ELR (cell line): ENCODE measurements at places on chromosomes 12 and 14.

DNA sequence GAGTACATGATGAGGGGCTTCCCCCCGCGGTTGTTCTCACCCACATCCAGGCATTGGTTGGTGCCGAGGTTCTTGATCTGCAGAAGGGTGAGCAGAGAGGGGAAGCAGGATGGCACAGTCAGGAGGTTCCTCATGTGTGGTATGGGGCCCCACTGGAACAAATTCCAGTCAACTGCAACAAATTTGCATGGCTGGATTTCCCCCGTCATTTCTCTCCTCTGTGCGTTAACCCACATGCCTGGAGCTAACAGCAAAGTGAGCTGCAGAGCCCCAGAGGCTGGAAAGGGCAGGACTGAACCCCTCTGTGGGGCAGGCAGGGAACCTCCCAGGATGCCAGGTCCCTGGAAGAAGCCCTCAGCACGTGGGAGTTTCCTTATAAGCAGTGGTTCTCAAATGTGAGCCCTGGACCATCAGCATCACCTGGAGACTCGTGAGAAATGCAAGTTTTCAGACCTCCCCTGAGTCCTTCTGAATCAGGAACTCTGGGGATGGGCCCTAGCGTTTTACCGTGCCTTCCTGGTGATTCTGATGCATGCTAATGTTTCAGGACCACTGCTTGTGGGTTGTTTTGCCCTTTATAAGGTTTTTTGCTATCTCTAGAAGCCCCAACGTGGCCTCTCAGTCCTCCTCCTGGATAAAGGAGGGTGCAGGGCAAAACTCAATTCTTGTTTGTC, 11.0 kb upstream of the CELA1 start:
- DNase-seq: no peak

DNA sequence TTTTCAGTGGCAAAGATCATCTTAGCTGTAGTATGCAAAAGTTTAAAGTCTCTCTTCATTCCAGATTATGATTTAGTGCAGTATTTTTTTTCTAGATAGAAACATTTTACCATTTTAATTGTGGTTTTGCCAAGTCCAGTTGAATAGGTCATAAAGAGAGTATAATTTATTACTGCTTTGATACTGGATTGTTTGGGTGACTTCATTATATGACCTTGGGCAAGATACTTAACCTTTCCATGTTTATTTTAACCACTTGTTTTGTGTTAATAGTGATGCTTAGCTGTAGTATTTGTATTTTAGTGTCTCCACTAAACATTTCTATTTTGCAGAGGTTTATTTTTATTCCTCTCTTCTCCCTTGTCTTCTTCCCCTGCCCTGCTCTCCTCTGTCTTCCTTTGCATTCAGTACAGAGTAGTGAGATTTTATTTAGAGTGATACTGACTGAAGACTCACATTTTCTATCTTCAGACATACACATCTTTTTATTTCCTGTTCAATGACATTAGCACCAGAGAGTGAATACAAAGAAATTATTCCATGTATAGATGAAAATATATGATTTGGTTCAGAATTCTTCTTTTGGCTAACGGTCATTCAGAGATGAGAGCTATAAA, 215.2 kb downstream of the ERC1 start:
- DNase-seq: no peak

DNA sequence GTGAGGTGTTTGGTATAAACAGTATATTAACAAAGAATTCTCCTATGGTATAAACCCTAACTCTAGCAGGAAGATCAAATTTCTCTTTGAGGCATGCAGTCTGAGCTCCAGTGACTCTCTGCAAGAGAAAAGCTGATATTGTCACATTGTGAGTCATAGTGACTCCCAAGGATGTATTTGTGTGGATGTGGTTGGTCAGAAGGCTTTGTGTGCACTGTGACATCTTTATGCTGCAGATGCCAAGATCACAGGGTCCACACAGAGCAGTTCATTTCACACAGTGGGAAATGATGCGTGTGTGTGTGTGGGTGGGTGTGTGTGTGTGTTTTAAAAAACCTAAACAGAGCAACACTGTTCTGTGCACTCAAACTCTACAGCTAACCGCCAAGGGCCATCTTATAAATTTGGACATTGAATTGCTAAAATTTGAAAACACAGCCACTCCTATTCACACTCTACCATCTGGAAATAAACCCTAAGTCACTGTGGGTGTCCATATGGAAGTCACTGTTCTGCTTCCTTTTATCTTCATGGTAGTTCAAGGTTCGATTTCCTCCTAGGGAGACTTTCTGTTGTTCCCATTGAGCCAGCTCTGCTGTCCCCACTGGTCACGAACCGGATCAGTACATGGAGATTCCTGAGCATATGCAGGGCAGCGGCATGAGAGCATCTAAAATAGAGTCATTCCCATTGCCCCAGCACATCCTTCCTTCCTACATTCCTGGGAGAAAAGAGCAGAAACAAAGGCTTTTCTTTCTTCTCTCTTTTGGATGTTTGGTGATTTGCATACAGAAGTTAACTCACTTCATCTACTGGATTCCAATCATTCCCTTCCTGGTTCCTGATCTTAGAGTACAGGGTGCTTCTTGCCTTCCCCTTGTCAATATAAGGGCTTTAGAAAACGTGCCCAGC, 727.6 kb downstream of the DIO2 start:
- DNase-seq: peak; percentile 13

- DNase-seq: no peak
Observed at GRCh38 chr12:131114942-131115584, 161.4 kb downstream of the ADGRD1 start.

GRCh38 chr12:122022393-122023338, 982 bp downstream of the BCL7A start:
- DNase-seq: peak; percentile 48

DNA sequence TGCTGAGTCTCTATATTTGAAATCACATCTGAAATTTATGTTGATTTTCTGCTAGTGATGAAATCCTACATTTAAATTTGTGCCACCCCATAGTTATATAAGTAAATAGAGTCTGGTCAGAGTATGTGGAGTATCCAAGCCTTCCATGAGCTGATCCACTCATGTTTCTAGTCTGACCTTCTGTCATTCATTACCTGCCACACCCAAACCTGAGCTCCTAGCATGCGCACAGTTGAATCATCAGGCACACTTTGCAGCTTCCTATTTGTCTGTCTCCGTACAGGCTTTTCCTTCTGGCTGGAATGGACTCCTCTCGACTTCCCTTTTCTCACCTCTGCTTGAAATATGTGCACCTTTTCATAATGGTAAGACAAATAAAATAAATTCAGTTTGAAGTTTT, 45.3 kb upstream of the LRIG3 start:
- no peak for DNase-seq

DNA sequence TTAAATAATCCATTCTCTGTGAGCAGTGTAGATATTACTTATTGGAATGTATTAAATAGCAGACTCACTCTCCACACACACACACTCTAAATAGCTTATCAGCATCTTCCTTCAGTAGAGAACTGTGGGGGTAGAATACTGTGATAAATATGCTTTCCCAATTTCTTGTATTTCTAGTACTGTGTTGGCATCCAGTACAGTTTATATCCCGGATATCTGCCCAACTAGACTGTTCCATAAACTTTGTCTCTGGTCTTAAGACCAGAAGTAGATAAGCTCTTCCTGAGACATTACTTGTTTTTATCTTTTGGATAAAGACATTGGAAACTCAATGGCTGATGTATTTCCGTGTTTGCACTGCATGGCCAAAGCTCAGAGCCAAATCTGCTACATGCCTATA, 136.2 kb upstream of the PDZRN4 start:
- DNase-seq: no peak

DNA sequence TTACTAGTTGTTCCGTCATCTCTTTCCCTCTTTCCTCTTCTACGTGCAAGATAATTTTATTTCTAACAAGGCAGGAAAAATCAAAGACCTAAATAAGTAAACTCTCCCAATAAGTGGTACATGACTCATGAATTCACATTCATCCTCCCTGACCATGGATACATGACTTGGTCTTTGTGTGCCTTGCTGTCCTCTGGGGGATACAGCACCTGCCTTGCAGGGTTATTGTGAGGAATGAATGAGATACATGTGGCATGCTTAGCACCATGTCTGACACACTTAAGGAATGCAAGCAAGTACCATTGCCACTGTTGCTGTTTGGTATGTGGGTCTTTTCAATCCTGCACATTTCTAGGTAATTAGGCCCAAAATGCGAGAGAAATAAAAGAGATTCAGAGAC, 208.4 kb downstream of the DPF3 start:
- DNase-seq: peak; percentile 40

DNA sequence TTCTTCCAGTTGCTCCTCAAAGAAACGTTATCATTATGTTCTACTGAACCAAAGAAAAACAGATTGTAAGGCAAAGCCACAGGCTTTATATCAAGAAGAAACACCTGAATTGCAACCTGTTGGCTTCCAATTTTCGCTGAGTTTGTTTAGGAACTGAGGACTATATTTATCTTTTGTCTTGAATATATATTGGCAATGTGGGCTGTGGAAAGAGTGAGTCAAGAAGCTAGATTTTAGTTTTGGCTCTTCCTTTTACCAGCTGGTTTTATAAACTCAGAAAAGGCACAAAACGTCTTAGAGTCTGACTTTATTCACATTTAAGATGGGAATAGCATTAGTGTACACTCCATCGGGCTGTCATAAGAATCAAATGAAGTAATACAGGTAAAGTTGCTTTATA, 10.4 kb upstream of the PTHLH start:
- no peak for DNase-seq

- no peak for DNase-seq
Observed at GRCh38 chr12:76535170-76535569, 24.4 kb downstream of the OSBPL8 start.

DNA sequence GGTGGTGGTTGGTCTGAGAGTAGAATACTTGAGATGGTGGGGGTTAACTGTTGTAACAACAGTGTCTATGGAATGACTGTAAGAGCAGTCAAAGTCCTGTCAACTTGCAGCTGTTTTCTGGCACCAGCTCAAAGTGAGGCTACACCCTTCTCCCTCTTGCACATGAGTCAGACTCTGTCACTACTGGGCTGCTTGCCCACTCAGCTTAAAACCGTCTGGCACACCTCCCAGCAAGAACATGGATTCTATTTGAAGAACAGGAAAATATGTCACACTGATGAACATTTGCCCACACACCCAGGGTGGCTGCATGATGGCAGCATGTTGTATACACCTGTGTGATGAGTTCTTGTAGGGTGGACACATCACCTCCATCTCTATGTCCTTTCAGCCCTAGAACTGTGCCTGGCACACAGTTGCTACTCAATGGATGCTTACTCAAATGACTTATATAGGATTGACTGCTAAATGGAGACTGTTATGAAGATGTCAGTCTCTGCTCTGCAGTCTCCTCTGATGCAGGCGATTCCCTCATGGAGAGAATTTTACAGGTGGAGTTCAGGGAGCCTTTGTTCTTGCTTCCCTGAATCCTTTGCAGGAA, 19.3 kb upstream of the SERPINA6 start:
- peak; percentile 99 for DNase-seq
